ENCODE measurements at places on chromosomes 16 and 17.

DNA sequence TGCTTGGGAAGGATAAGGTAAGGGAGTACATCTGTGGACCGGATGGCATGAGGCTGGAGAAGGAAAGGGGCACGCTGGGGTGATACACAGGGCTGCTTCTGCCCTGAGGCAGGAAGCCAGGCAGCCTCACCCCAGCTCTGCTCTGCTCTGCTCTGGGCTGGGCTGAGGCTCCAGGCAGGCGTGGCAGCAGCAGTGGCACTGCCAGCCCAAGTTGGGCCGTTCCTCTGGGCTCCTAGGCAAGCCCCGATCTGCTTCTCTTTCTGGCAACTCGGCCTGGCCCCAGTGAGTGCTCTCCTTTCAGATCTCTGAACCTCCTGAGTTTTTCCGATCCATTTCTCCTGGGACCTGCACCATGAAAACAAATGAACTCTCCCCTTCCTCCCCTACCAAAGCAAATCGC, 44.9 kb downstream of the VAC14 start:
- no peak for DNase-seq

- DNase-seq: peak; percentile 53
Measured at GRCh38 chr16:50121721-50122445, 31.2 kb upstream of the TENT4B start.

DNA sequence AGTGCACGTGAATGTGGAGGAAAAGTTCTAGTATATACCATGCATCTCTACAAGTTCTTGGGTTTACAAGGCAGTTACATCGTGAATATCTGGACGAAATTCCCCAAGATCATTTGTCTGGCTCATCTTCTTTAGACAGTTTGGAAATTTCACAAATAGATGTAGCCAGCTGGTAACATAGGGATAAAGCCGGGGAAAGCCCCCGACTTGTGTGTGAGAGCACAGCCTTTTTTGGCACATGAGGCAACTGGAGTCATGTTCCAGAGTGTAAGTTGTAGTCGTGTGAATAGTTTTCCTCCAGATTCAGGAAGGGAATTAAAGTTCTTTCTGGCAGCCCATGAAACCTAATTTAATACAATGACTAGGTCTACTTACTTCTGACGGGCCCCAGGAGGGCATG, 62.3 kb downstream of the MARCHF10 start:
- no peak for DNase-seq

DNA sequence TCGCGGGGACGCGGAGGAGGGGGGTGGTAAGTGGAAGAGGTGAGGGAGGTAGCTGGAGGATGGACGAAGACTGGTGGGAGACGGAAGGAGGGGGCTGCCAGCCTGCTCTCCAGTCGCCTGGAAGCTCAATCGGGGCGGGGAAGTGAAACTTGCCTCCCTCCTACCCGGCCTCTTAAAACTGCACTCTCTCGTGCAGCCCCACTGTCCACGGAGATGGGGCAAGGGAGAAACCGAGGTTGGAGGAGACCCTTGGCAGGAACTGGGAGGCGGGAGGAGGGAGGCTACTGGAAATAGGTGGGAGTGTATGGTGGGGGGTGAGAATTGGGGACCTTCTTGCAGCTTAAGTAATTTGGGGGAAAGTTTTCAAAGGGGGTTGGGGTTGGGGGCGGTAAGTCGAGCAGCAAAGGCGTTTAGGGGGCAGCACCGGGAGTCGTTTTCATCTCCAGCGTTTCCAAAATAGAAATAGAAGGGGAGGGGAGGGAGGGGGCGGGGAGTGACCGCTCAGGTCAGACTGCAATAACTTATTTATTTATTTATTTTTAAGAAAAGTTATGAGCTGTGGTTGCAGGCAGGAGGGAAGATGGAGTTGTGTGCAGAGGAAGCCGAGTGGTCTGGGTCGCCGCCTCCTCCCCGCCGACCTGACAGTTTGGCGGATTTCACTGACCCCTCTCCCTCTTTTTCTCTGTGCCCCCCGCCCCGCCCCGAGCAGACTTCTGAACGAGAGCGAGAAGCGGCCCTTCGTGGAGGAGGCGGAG, 1.4 kb downstream of the SOX9 start:
- no peak for DNase-seq

DNA sequence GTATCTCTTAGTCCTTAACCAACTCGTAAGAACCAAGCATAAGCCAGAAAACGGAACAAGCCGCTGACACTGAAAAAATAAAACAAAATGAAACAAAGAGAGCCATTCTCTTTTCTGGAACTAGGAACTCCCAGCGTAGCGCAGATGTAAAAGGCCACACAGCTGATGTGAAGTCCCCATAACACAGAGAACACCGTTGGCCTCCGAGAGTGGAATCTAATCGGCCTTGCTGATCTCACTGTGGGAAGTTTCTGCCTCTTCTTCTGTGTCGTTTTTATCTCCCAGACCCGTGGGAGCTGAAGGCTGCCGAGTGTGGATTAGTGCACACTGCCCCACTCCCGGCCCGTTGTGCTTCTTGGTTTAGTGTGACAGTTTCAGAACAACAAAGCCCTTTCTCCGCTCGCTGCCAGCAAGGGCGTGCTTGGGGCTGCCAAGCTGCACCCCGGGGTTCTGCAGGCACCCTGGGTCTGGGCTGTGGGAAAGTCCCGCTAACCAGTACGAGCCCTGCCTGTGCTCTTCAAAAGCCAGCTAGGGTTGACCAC, 21.7 kb downstream of the TTYH2 start:
- no peak for DNase-seq
